K562 (cell line): ENCODE measurements at places on chromosomes 13 and 19. TPM values are rescaled to one million over a fixed set of nuclear protein-coding genes. Genes with fewer than 3 reads are reported as not detected.

- H3K4me3 ChIP-seq, result no peak overlapping the region
- H3K27ac ChIP-seq, result no peak overlapping the region
- H3K36me3 ChIP-seq, result no peaks in the 10 kb centered on the region
- H3K4me1 ChIP-seq, result peaks cover 3% of the 10 kb centered on the region; the same call in 2 of the 3 replicates
- no peak for DNase-seq
- no peaks in the 10 kb centered on the region for H3K27me3 ChIP-seq
Measured at GRCh38 chr13:48727241-48728011, 73.7 kb downstream of the CYSLTR2 start.

DNA sequence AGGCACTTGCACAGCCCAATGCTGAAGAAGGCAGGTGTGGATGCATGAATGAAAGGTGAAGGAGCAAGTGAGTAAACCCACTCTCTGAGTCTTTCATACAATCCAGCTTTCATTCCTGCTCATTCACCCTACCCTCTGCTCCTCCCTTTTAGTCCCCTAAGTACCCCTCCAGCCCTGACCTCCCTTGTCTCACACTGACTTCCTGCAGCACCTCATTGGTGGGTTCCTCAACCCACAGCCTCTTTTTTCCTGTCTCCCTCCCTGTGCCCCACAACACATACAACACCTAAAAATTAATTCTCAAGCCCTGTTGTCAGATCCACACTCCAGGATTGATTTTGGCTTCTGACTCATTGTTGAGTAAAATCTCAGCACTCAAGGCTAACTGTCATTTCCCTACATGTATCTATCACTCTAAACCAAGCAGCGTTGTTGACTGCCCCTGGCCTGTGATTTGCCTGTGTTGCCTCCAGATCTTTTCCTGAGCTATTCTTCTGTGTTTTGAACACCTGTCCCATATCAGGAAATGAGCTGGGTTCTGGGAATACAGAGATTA is 177.3 kb upstream of the SERP2 start:
- H3K4me3 ChIP-seq, result no peak overlapping the region
- H3K4me1 ChIP-seq, result no peaks in the 10 kb centered on the region
- no peak for DNase-seq
- H3K27me3 ChIP-seq, result no peaks in the 10 kb centered on the region

- H3K27me3 ChIP-seq, result no peaks in the 10 kb centered on the region
- H3K4me1 ChIP-seq, result no peaks in the 10 kb centered on the region
- no peak for DNase-seq
Measured at GRCh38 chr13:38382946-38383345, 33.3 kb downstream of the UFM1 start.

DNA sequence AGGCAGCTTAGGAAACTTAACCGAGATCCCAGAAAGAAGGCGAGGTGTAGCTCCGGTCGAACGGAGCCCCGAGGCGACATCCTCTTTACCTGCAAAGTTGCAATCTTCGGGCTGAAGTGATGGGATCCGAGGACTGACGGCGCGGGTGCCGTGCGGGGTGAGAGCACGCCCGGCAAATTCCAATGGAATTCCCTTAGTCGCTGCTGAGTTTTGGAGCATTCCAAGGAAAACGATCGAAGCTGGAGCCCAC is 141 bp downstream of the TRPC4 start:
- no peaks in the 10 kb centered on the region for H3K4me1 ChIP-seq
- H3K36me3 ChIP-seq, result no peaks in the 10 kb centered on the region
- no peak for DNase-seq
- no peaks in the 10 kb centered on the region; the same call in 1 of the 2 replicates for H3K27me3 ChIP-seq

DNA sequence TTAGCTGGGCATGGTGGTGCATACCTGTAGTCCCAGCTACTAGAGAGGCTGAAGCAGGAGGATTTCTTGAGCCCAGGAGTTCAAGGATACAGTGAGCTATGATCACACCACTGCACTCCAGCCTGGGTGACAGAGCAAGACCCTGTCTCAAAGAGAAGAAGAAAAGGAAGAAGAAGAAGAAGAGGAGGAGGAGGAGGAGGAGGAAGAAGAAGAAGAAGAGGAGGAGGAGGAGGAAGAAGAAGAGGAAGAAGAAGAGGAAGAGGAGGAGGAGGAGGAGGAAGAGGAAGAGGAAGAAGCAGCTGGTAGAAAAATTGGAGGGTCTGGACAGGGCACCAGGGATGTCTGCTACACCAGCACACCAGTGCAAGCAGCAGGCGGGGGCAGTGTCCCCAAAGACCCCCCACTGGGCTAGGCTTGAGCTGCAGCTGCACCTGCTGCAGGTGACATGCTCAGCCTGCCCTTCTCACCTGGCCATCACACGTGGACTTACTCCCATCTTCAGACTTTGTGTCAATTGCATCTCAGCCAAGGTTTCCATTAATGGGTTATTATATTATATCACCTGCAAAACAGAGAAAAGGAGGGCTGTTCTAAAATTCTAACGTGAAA is 180.9 kb upstream of the ZNF507 start:
- no peak overlapping the region for H3K27ac ChIP-seq
- H3K4me3 ChIP-seq, result no peak overlapping the region
- DNase-seq, result no peak
- no peaks in the 10 kb centered on the region for H3K36me3 ChIP-seq

DNA sequence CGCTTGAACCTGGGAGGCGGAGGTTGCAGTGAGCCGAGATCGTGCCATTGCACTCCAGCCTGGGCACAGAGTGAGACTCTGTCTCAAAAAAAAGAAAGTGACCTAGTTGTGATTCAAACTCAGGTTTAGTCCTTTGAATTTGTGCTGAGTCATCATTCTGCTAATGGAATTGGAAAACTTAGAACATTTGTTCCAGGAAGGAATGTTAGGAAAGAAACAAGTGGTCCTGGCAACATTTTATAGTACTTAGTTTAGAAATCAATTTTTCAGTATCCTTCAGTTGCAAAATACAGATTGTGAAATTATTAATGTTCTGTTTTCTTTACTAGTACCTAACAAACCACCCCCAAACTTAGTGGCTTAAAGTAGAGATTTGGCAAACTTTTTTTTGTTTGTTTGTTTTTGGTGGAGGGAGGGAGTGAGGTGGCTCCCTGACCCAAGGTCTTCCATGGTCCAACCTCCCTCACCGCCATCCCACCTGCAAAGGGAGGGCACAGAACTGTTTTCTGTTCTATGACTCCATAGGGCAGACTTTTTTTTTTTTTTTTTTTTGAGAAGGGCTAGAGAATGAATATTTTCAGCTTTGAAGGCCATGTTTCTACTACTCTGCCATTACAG is 9.2 kb upstream of the SULT2A1 start:
- H3K4me1 ChIP-seq, result peaks cover 12% of the 10 kb centered on the region
- no peaks in the 10 kb centered on the region; the same call in 2 of the 3 replicates for H3K27me3 ChIP-seq
- no peak overlapping the region for H3K4me3 ChIP-seq
- H3K27ac ChIP-seq, result no peak overlapping the region
- no peak for DNase-seq

Gene PTPRH
- 25.5 and 26.4 TPM in 2 replicates for total RNA-seq

GRCh38 chr19:45356760-45357444 is 13.5 kb downstream of the ERCC2 start:
- H3K36me3 ChIP-seq, result peaks cover 84% of the 10 kb centered on the region; the same call in 2 of the 3 replicates
- DNase-seq, result no peak
- no peak overlapping the region for H3K4me3 ChIP-seq
- H3K27me3 ChIP-seq, result no peaks in the 10 kb centered on the region
- H3K4me1 ChIP-seq, result peaks cover 30% of the 10 kb centered on the region
